ENCODE measurements at places on chromosomes 12 and 14.
A peak's percentile ranks its signal among the peaks of the same experiment; 100 is the strongest.

GRCh38 chr14:92729634-92730358 is 18.6 kb downstream of the LGMN start:
- DNase-seq: no peak

DNA sequence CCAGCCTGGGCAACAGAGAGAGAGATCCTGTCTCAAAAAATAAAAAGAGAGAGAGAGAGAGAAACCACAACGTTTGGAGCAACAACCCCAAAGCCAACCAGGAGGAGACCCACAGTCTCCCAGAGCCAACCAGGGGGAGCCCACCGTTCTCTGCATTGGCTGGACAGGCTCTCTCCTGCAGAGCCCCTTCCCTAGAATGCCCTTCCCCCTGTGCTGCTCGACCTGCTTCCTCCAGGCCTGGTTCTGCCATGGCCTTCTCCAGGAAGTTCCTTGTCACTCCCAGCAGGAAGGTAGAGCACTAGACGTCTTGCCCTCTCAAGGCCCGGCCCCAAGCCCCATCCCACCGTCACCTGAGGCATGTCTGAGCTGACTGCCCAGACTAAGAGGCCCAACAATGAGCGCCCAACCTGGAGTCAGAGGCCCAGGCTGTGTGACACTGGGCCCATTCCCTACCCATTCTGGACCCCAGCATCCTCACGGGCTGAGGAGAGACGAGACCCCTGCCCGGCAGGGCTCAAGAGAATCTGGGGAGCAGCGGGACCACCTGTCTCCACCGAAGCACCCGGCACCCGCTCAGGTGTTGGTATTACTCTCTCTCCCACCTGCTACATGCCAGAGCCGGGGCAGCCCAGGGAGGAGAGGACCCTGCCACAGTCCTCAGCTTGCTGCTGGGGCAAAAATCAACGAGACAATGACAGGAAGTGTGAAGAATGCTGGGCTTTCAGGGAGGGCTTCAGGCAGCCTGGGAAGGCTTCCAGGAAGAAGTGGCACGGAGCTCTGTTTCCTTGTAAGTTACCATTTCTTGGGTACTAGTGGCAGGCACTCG is 61.2 kb downstream of the DIO3 start:
- DNase-seq: no peak

GRCh38 chr14:99430491-99430890 is 50.2 kb downstream of the SETD3 start:
- DNase-seq: no peak

GRCh38 chr12:124778411-124778810 is 85.3 kb downstream of the SCARB1 start:
- no peak for DNase-seq

DNA sequence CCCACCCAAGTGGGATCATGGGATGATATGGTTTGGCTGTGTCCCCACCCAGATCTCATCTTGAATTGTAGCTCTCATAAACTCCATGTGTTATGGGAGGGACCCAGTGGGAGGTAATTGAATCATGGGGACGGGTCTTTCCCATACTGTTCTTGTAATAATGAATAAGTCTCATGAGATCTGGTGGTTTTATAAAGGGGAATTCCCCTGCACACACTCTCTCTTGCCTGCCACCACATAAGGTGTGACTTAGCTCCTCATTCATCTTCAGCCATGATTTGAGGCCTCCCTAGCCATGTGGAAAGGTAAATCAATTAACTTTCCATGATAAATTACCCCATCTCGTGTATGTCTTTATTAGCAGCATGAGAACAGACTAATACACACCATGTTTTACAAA is 109.2 kb downstream of the IGF1 start:
- DNase-seq: no peak

- no peak for DNase-seq
Observed at GRCh38 chr12:19833775-19834501, 394.6 kb downstream of the AEBP2 start.

- no peak for DNase-seq
Observed at GRCh38 chr14:33686856-33687255, 264.0 kb downstream of the EGLN3 start.

GRCh38 chr14:100341301-100342031 is 18.3 kb downstream of the SLC25A47 start:
- no peak for DNase-seq

DNA sequence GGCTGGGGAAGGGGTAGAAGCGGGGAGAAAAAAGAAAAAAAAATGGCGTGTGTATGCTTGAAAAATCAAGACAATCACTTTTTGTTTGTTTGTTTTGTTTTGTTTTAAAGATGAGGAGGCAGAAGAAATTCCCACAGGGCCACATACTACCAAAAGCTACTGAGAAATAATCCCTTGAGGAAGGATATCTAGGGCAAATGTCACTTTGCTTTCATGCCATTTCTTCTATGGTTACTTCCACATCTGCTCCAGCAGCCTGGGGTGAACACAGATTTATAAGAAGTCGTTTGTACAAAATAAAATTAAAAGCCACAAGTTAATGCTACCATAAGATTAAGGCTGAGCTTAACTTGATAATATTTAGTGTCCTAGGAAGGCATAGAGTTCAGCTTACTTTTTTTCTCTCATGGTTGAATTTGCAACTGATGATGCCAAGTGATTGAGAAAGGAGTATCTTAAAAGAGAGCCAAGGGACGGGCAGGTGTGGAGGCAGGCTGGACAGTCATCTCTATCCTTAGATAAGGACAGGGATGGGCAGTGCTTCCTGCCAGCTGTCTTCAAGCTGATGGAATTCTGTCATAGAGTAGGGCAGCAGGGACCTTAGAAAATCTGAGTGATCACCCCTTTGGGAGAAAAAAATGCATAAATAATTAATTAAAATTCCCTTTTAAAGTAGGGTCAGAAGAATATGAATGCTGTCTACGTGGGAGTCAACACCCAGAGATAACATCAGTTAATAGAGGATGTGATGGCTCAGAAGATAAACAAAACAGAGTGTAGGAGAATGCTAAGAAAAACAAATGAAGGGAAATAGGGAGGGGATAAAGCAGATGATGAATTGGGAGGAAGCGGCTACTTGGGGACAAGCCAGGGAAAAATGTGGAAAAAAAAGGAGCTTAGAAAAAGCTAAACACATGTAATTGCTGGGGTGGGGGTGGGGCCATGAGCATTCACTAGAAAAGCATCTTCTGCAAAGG is 57.1 kb downstream of the DYRK2 start:
- DNase-seq: no peak

DNA sequence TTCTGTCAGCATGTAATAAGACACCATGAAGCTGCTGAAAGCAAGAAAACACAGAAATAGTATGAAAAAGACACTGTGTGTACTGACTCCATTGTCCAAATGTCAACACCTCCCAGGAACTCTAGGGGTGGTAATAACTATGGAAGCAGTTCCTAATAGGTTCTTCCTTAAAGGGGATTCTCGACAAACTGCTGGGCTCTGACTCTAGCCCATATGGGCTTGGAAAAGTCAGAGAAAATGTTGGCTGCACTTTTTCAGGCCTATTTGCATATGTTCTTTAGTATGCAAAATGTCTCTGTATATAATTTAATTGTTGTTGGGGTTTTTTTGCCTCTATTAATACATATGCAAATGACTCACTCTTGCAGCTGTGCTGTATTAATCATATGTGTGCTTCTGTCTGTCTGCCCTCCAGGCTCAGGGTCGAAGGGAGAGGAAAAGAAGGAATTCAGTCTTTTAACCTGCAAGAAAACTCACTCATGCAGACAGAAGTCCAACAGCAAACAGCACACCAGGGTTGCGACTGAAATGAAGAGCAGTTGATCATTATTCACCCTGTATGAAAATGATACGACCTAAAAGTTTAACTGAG is 317.6 kb downstream of the SOX5 start:
- DNase-seq: no peak

DNA sequence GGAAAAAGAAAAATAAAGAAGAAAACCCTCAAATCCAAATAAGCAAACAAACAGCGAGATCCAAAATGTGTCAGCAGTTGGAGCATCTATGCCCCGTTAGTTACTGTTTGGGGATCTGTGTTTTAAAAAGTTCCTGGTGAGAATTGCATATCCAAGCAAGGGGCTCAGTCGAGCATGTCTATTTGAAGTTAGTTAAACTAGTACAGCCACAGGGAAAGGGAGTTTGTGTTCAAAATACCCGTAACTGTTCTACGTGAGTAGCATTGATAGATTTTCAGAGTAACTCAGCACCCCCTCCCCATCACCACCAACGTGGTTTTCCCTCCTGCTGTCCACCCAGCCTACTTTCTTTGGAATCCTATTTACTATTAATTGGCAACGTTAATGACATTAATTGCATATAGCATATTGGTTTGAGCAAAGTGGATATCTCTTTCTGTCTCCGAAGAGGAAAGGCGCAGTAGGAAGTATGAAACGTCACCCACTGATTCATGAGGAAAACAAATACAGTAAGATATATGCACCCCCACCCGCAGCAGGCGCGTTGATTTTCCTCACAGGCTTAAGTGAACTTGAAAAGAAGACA is 1.5 kb downstream of the NPAS3 start:
- DNase-seq: no peak

DNA sequence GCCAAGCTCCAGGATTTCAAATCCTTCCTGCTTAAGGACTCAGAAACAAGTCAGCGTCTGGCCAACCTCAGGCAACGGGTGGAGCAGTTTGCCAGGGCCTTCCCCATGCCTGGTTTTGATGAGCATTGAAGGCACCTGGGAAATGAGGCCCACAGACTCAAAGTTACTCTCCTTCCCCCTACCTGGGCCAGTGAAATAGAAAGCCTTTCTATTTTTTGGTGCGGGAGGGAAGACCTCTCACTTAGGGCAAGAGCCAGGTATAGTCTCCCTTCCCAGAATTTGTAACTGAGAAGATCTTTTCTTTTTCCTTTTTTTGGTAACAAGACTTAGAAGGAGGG is 4.7 kb downstream of the SHMT2 start:
- DNase-seq: no peak

GRCh38 chr14:26056036-26056616 is 541.7 kb downstream of the NOVA1 start:
- DNase-seq: no peak

GRCh38 chr12:79434561-79434960 is 256.2 kb downstream of the PAWR start:
- no peak for DNase-seq

DNA sequence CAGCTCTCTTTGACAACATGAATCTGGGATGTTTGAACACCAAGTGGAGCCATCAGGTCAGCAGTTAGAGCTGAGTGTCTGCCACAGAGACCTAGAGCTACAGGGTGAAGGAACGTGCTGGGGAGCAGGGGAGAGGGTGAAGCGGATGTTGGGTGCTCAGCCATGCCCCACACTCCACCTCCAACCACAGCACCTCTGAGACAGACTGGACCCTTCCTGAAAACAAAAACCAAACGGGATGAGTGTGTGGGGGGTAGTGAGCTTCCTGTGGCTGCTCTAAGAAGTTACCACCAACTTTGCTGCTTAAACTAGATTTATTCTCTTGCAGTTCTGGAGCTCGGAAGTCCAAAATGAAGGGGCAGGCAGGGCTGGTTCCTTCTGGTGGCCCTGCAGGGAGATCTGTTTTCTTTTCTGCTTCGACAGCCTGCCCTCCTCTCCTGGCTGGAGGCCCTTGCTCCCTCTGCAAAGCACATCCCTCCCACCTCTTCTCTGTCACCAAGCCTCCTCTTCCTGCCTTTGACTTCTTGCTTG is 5.6 kb upstream of the GOLGA3 start:
- no peak for DNase-seq

DNA sequence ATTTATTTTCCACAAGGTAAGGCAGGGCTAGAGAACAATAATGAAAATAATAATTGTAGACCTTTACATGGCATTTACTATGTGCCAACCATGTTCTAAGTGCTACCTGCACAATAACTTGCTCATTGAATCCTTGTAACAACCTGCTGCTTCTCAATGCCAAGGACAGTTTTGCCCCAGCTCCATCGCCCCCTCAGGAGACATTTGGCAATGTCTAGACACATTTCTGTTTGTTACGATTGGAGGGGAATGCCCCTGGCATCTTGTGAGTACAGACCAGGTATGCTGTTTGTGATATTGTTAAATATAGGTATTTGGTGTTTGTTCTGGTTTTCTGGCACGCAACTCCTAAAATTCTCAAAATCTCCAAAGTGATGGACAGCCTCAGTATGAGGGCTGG is 8.1 kb upstream of the ATXN2 start:
- no peak for DNase-seq

DNA sequence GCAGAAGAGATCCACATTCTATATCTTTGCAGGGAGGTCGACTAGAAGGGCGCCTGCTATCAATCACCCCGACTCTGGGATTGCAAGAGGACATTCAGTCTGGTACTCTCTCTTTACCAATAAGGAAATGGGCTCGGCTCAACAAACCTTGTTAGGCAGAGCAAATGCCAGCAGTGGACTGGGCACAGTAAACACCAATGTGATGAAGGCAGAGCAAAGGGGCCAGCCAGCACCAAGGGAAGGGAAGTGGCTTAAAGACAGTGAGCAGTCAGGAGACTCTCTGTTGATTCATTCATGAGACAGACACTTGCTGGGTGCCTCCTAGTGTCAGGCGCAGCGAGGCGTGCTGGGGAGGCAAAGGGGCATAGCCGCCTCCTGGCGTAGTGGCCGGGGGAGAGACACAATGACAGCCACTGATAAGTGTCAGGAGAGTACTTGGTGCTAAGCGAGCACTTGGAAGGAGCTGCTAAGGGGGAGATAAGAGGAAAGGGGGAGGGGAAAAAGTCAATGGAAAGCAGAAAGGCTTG is 34.1 kb downstream of the TMCC3 start:
- DNase-seq: no peak

GRCh38 chr14:23562822-23563472 is 4.6 kb downstream of the AP1G2 start:
- DNase-seq: peak; percentile 41

GRCh38 chr14:100449225-100449987 is 126.3 kb downstream of the SLC25A47 start:
- no peak for DNase-seq

GRCh38 chr12:33967760-33968159 is 54.5 kb upstream of the ALG10 start:
- DNase-seq: no peak

DNA sequence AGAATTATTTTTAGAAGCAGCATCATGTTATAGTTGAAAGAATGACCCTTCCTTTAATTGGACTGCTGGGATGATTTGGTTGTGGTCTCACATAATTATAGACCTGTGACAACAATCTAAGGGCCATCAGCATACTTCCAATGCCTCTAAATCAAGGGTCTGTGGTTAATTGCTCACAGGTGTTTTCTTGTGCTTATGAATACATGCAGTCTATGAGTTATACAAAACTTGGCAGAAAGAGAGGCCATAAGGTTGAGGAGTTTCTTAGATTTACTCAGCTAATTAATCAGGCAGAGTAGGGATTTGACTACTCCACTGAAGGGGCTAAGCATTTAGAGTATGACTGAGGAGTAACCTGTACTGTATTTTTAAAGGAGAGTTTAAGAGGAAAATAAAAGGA is 37.0 kb upstream of the FRMD6 start:
- DNase-seq: no peak

GRCh38 chr12:109727746-109728726 is 14.4 kb downstream of the FAM222A start:
- DNase-seq: no peak

GRCh38 chr12:76084863-76085519 is 506 bp upstream of the NAP1L1 start:
- peak; percentile 42 for DNase-seq

Measured in stimulated activated CD8-positive, alpha-beta memory T cell treated with anti-CD3 and anti-CD28 coated beads, Interleukin-7, amount 100 ng/mL, for 4 hours (primary cell).